Epithelial cell of proximal tubule (primary cell): ENCODE measurements at places on chromosomes 12 and 14. TPM values are rescaled to one million over a fixed set of nuclear protein-coding genes. Genes with fewer than 3 reads are reported as not detected.

RIPK3 gene
- 6.4 and 7.6 TPM in 2 replicates for total RNA-seq

KLRD1 gene
- not detected in 2 replicates for total RNA-seq

IL31 gene
- total RNA-seq = not detected in 2 replicates

YLPM1 gene
- 20.3 and 22.5 TPM in 2 replicates for total RNA-seq

FGF23 gene
- total RNA-seq = not detected in 2 replicates

HOTAIR gene
- 0.14 TPM in 1 of 2 replicates, not detected in the other for total RNA-seq

DNA sequence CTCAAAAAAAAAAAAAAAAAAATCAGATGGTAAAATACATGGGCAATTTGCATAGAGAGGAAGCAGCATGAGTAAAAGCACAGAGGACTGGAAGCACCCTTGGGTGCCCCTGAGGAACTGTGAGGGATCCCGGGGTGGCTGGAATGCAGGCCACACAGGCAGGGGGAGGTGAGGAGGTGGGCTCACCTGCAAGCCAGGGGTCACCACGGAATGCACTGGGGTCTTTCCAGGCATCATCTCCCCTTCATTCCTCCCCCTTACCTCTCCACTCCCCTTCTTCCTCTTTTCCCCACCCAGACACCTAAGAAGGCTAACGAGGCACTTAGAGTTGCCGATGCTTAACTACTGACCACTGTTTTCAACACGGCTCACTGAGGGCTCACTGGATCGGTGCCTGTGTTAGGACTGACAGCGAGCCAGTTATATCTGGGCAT is 14.4 kb upstream of the HIP1R start:
- DNase-seq = no peak

- no peak for DNase-seq
Measured at GRCh38 chr14:21791749-21792148, 118.1 kb upstream of the OR4E1 start.

DNA sequence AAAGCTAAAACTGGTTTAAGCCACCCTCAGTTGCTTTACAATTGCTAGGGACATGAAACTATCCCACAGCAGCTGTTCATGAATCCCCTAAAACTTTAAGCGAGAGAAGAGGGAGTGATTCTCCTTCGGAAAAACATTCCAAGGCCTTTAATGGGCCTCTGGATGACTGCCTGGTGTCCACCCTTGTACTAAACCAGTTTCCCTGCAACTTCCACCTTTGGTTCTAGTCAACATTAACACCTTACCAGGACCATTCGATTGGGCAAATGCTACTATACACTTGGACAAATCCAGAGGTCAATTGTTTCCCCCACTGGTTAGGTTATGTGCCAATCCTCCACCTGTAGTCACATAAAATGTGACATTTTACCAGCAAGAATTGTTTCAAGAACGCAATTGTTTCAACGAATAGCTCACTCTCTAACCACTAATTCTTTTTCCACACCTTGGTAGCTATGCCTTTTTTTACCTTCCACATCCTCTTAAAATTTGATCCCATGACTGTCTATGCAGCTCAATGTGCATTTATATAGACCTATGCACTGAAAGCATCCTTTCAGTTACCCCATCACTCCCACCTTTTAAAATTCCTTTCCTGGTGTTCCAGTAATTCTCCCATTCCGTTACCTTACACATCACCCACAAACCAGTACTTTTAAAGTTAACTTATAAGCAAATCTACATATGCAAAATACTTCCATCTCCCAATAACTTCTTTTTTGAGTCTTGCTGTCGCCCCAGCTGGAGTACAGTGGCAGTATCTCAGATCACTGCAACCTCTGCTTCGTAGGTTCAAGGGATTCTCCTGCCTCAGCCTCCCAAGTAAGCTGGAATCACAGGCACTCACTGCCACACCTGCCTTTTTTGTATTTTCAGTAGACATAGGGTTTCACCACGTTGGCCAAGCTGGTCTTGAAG is 3.6 kb downstream of the UBC start:
- no peak for DNase-seq

DNA sequence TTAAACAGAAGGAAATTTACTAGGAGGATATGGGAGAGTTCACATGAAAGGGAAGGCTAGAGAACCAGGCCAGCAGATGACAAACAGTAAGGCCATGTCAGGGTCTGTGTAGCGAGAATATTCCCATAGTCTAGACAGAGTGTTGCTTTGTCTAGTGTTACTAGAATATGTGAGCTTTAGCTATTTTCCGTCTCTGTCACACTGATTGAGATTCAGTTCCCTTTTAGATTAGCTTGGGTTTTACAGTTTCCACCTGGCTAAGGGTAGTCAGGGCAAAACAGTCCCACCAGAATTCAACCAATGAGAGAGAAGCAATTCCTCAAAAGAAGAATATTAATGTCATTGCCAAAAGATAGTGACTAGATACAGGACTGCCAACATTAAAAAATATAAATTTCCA is 82.8 kb upstream of the MDM1 start:
- no peak for DNase-seq

DNA sequence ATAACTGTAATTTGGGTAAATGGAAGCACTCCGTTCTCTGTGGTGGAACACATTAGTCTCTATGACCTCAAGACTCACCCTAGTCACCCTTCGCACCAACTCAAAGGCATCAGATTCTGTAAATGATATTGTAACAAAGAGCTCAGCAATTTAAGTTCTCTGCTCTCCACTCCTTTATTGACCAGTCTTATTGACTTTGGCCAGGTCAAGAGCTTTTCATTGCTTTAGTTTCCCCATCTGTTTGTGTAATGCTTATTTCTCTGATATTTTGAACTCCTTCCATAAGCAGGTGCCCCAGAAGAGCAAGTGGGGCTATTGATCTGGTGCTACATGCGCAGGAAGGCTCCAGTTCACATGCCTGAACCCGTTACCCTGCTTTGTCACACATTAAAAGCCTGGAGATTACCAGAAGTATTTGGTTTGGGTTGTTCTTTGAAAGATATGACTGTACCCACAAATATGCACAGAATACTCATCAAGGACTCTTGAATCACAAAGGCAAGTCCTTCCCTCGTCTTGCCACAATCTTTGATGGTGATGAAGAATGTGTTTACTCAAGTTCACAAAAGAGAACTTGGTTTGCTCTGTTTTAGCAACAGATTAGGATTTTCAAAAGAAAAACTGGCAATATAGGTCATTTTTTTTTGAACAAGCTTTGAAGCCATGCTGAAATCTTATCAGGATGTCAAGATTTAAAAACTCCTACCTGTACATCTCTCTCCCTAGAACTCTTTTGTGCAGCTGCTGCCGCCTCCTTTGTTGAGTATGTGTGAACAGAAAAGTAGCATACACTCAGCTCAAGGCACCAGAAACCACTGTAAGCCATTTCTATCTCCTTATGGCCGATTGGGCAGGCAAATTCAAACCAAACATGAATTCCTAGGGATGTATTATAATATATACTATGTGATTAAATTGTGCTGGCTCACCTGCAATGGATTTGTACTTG is 193.9 kb downstream of the BCAT1 start:
- DNase-seq = peak; percentile 74

GRCh38 chr12:71393625-71394024 is 46.0 kb upstream of the LGR5 start:
- DNase-seq = no peak

- no peak for DNase-seq
Measured at GRCh38 chr14:67882986-67883555, 63.5 kb downstream of the RAD51B start.

GRCh38 chr12:105331805-105332251 is 1.3 kb downstream of the C12orf75 start:
- no peak for DNase-seq

- DNase-seq = no peak
Measured at GRCh38 chr12:119528241-119528640, 65.3 kb upstream of the TMEM233 start.

GRCh38 chr12:59737725-59738463 is 142.1 kb downstream of the SLC16A7 start:
- no peak for DNase-seq

GRCh38 chr12:76455582-76456345 is 103.8 kb downstream of the OSBPL8 start:
- DNase-seq = peak; percentile 81

GRCh38 chr12:109779382-109779781 is 53.8 kb downstream of the TRPV4 start:
- no peak for DNase-seq

- DNase-seq = no peak
Measured at GRCh38 chr12:42104784-42105183, 39.9 kb downstream of the GXYLT1 start.

GRCh38 chr14:95863295-95863694 is 13.3 kb upstream of the TUNAR start:
- no peak for DNase-seq
